ENCODE measurements at places on chromosomes 1 and 21.

- no peak for DNase-seq
Observed at GRCh38 chr1:58249737-58250586, 296.6 kb downstream of the OMA1 start.

- no peak for DNase-seq
Observed at GRCh38 chr1:185861630-185862029, 127.4 kb downstream of the HMCN1 start.

DNA sequence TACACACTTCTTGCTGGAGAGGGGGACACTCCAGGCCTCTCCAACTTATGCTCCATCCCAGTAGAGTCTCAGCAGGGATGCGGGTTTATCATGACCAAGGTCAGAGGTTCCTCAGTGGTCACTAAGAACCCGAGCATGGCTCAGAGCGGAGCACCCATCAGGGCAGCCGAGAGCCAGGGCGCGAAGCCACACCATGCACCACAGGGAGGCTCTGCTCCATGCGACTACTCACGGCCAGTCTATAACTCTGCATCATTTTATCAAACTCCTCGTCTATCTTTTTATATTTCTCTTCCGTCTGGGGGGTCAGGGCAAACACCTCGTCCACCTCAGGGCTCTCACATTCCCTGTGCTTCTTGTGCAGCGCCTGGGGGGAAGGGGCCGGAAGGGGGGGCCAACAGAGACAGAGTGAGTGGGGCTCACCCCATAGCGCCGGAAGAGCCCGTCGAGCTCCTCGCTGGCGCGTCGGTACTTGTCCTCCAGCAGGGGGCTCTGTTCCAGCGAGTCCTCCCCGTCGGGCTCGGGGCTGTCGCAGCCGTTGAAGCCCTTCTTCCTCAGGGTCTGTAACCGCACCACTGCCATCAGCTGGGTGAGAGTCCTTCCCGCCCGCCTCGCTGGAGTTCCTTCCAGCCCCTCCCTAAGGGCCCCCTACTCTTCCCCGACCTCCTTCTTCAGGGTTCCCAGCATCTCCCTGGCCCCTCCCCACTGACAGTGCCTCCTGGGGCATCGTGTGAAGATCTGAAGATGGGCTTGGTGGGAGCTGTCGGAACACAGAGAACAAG is 20.0 kb downstream of the MEF2D start:
- DNase-seq = peak; percentile 78

GRCh38 chr1:174837386-174837785 is 162.4 kb upstream of the CACYBP start:
- DNase-seq = no peak

DNA sequence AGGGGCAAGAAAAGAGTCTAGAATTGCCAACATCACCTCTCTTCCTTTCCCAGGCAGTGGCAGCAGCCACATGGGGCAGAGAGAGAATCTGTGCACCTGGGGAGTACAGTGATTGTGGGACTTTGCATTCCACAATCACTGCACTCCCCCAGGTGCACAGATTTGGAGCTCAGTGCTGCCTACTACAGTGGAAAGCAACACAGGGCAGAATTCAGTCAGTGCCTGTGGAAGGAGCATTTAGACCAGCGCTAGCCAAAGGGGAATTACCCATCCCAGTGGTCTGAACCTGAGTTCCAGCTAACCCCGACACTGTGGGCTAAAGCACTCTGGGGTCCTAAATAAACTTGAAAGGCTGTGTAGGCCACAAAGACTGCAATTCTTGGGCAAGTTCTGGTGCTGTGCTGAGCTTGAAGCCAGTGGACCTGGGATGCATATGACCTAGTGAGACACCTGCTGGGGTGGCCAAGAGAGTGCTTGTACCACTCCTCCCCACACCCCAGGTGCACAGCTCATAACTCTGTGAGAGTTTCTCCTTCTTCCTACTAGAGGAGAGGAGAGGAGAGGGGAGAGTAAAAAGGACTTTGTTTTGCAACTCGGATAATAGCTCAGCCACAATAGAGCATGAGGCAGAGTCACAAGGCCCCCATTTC is 50.3 kb downstream of the NUP210L start:
- no peak for DNase-seq

DNA sequence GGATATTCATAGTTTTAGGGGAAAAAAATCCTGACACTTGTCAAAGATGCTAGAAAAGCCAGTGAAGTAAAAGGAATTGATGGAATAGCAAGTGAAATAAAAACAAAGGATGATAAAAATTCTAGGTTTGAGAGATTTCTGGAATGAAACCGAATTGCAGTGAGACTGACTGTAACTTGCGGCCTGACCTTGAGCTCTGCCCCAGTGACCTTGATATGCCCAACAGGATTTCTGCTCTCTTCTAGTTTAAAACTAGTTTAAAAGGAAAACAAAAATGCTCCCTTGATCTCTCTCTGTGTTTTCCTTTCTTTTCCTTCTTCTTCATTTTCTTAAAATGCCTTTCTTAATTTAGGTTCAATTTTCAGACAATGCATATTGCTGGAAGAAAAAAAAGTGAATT is 54.9 kb upstream of the IFI44L start:
- DNase-seq = no peak

GRCh38 chr1:3668585-3669300 is 16.4 kb downstream of the TP73 start:
- DNase-seq = no peak

GRCh38 chr21:35603494-35603893 is 456.8 kb downstream of the SETD4 start:
- DNase-seq = no peak

DNA sequence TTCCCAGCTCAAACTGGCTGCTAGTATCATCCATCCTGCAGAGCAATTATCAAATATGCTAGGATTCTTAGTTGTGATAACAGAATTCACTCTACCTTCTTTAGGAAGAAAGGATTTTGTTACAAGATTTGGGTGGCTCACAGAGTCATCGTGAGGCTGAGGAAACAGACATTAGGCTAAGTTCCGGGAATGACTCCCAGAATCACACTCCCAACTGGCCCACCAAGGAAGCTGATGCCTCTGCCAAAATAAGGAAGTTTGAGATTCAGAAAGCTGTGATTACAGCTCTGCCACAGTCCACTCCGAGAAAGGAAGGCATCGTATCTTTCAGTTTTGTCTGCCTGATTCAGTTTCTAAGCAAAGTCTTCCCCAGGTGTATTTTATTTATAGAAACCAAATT is 50.6 kb upstream of the LYPLAL1 start:
- DNase-seq = no peak

- no peak for DNase-seq
Observed at GRCh38 chr1:234396092-234396491, 22.8 kb downstream of the COA6 start.

GRCh38 chr1:248686815-248687214 is 15.8 kb downstream of the OR14I1 start:
- no peak for DNase-seq

DNA sequence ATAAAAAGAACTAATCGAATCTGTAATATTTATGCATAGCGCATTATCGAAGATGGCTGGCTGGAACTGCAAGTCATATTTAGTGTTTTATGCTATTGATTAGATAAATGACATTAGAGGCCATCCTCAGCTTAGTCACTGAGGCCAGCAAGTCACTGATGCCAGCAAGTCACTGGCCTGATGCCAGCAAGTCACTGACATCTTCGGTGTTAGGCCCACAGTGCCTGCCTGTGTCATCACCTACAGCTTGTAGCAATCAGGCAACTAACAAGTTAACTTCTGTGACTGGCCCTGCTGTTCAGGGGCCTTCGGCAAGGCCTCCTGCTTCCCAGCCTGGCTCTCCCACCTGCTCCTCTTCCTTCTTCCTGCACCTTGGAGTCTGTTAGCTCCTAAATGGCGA is 65.6 kb upstream of the SCCPDH start:
- no peak for DNase-seq

GRCh38 chr1:244964112-244964971 is 100.0 kb upstream of the HNRNPU start:
- DNase-seq = no peak

DNA sequence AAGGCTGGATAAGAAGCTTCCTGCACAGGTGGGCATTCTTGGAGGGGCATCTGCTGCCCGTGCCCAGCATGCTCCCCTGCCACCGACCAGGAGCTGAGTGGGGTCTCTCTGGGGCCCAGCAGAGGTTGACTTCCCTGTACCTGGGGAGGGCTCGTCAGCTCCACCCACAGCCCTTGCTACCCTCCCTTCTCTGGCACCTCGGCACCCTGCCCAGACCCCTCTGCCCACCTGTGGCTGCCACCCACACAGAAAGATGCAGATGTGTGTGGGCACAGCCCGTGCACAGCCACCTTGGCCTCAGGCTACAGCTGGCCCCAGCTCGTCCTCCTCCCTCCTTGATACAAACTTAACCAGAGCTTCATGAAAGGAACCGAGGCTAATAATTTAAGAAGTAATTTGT is 241.2 kb upstream of the VAMP3 start:
- no peak for DNase-seq

GRCh38 chr21:44455524-44456213 is 359 bp downstream of the LRRC3 start:
- DNase-seq = peak; percentile 30

DNA sequence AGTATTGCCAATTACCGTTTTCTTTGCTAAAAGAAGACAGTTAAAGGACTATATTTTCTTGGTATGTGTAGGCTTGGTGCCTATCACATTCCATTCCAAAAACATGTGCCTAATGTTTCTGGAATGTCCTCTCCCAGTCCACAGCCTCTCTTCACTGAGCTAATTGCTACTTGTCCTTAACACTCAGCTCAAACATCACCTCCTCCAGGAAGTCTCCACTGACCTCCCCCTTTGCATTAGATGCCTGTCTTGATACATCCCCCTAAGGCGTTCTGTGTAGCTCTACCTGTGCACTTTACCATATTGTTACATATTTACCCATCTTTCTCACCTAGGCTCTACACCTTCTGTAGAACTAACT is 195.6 kb upstream of the CAMK1G start:
- DNase-seq = no peak

- DNase-seq = no peak
Observed at GRCh38 chr1:106022312-106022902, 1034.1 kb upstream of the PRMT6 start.

DNA sequence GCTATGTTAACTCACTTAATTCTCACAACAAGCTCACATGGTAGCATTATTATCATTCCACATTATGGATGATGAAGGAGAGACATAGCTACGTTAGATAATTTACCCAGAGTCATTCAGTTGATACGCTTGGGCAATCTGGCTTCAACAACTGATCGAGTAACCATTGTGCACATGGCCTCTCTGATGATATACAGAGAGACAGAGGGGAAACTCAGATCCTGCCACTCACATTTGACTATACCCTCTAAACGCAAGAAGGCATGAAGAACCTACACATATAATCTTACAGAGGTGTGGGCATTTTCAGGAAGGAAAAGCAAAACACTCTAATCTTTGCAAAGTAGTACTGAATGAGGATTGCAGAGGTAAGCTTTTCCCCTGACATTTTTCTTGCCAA is 360.1 kb downstream of the BARHL2 start:
- no peak for DNase-seq

DNA sequence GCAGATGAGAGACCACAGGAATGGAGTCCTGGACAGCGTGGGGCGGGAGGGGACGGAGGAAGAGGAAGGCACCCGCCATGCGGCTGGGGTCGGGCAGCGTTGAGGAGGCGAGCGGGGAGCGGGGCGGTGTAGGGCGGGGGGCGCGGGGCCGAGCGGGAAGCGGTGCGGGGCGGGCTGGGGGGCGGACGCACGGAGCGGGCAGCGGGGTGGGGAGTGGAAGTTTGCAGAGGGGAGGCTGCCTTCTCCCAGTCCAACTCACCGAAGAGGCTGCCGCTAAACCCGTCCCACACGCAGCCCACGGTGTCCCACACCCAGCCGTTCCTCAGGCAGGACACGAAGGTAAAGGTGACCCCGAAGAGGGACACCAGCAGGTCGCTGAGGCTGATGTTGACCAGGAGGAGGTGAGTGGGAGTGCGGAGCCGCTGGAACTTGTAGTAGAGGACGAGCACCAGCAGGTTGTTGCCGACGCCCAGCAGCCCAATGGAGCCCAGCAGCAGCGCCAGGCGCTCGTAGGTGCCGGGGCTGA is 483 bp downstream of the CHML start:
- peak; percentile 33 for DNase-seq

DNA sequence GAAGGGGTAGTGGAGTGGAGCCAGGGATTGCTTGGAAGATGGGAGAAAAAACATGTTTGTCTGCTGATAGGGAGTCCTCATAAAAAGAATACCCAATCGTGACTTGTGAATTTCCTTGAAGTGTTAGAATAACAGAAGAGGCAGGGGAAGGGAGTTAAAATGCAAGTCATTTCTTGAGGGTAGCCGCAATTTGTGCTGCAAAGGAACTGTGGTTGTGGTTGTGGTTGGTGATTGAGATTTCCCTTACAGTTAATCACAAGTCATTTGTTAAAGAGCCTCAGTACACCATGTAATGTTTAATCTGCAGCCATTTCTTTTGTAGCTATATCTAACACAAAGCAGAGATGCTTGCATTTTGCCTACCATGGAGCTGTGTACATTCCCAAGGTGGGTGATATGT is 38.5 kb upstream of the EGLN1 start:
- DNase-seq = peak; percentile 17

- no peak for DNase-seq
Observed at GRCh38 chr1:54311506-54311905, 94.7 kb downstream of the SSBP3 start.

DNA sequence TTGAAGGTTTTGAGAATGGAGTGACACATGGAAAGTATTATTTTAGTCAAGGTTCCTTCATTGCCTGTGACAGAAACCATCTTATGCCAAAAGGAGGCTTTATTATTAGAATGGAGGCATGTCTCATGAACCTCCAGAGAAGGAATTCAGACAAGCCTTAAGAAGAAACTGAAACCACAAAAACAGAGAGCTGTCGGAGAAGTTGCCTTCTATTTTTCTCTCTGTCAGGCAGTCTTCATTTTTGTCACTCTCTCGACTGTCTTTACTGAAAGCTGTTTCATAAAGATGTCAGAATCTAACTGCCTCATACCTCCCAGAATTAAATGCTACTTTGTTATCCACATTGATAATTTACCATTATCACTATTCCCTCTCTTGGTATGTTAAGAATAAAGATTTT is 434.7 kb upstream of the ADGRL4 start:
- DNase-seq = no peak

DNA sequence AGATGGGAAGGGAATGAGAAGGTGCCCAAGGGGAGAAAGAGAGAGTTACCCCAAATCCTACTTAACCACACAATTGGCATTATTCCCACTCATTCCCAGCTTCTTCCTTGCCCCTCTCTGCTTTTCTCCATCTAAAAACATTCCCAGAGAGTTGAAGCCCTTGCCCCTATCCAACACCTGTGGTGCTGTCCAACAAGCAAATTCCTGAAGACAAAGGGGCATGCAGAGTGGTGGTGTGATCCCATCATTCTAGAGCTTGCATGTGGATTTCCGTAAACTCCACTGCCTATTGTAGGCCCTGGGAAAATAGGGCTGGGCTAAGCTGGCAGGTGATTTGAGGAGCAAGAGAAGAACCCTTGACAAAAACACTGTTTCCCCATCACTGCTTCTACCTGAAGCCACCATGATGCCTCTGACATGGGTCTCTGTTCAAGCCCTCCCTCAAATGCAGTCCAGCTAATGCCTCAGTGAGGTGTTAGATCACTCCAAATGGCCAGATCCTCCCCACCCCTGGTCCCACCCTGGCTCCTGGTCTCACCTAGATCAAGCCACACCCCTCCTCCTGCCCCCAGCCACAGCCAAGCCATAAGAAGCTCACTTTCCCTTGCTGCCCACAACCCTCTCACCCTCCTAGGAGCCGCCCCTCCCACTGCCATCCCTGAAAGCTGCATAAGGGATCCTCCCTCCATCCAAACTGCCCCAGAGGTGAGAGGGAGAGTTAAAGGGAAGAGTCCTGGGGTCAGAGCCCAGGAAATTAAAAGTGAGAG is 29.5 kb downstream of the SYT2 start:
- no peak for DNase-seq

Data from stimulated activated CD4-positive, alpha-beta T cell treated with anti-CD3 and anti-CD28 coated beads, Interleukin-4, amount 100 ng/mL, for 1 hour (primary cell).